ENCODE measurements at places on chromosomes 16 and 17.

DNA sequence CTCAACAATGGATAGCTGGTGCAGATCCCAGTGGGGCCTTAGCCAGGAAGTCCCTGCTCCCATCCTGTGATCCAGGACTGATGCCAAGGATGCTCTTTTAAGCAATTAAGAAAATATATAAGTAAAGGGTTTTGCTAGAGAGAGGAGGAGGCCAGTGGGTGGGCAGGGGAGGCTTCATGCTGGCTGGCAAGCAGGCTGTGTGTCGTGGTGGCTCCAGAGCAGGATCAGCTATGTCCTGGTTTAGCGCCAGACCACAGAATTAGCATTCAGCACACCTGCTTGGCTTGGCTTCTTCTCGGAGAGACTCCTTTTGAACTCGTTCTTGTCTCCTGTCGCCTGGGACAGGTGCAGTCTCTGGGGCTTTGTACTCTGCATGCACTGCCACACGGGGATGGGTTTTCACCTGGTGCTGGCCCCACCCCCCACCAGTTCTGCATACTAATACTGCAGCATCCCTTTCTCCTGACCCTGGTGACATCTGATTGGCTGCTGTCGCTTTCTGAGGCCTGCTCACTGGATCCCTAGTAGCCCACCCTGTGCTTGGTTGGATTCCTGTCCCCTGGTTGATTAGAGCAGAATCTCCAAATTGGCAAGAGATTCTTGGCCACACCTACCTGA is 66.1 kb downstream of the PLD6 start:
- DNase-seq = no peak

- DNase-seq = no peak
These were observed 69.4 kb upstream of the NFAT5 start for GRCh38 chr16:69496376-69496775.

- DNase-seq = no peak
These were observed 11.2 kb downstream of the SPNS3 start for GRCh38 chr17:4444782-4445473.

- no peak for DNase-seq
These were observed 2.3 kb downstream of the SLC43A2 start for GRCh38 chr17:1626333-1626732.

GRCh38 chr17:17874478-17874877 is 37.7 kb upstream of the SREBF1 start:
- DNase-seq = no peak

DNA sequence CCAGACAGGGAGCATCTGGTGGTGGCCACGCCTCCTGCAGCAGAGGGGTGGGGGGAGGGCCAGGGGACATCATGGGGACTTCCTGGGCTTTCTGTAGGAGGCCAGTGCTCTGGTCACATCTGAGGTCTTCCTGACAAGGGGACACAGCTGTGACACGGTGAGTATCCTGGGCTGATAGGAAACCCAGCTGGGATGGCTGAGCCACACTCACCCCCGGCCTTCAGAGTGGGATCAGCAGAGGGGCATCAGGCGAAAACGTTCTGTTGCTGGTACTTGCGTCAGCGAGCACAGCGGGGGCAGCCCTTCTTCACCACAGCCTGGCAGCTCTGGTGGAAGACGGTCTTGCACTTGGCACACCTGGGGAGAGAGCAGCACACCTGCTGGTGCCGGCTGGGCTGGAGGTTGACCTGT is 122.9 kb upstream of the SMURF2 start:
- no peak for DNase-seq

- no peak for DNase-seq
These were observed 18.2 kb downstream of the CES5A start for GRCh38 chr16:55856950-55857349.

DNA sequence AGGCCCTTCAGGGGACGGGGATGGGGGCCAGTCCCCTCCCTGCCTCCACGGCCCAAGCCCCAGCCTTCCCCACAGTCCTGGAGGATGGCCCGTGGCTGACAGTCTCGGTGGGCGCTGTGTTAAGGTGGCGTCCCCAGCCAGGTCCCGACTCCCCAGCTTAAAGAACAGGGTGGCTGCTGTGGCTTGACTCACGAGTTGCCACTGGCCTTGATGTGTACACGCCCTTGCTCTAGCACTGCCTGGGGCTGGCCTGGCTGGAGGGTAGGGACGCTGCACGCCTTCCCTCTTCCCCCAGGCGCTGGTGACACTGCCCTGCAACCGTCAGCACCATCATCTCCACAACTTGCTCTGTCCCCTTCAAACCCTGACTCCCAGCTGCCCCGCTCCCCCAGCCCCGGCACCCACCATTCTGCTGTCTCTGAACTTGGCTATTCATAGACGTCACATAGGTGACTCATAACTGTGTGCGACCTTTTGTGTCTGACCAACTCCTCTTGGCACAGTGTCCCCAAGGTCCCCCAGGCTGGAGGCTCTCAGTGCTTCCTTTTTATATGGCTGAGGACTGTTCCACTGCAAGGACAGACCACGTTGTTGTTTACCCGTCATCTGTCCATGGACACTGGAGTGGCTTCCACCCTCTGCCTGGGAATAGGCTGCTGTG is 6.3 kb downstream of the GNPTG start:
- DNase-seq = no peak

GRCh38 chr17:62119373-62119772 is 54.3 kb upstream of the MED13 start:
- no peak for DNase-seq

- no peak for DNase-seq
These were observed 311.9 kb downstream of the NPIPA8 start for GRCh38 chr16:18024611-18025010.

GRCh38 chr17:7740481-7741001 is 23.0 kb downstream of the DNAH2 start:
- DNase-seq = no peak

- DNase-seq = no peak
These were observed 3.6 kb downstream of the SPIRE2 start for GRCh38 chr16:89831810-89832328.

DNA sequence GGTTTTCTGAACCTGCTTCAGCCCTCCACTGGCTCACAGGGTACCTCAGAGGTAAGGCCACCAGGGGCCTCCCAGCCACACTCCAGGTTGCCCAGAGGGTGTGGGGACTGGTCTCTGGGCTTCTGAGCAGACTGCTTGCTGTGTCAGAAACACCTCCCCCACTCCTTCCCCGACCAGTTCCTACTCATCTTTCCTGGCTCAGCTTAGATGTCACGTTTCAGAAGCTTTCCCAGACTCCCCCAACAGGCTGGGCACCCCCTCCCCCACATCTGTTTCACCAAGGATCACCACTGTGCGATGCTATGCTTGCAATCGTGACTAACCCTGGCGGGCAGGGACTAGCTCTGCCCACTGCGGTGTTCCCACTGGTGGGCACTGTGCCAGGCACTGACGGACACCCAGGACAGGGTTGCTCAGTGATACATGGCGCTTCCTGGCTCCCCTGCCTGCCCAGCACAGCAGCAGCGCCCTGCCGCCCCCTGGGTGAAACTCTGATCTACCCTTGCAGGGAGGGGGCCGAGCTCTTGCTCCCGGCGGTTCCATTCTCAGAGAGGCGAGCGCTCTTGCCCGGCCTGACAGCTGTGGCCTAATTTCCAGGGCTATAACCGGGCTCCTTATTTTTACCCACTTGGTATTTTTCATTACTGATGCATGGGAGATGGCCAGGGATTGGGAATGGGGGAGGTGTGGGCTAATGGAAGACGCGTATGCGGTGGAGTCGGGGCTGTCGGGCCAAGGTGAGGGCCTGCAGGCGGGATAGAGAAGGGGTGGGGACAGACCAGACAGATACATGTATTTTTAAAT is 29.4 kb upstream of the MTSS2 start:
- no peak for DNase-seq

DNA sequence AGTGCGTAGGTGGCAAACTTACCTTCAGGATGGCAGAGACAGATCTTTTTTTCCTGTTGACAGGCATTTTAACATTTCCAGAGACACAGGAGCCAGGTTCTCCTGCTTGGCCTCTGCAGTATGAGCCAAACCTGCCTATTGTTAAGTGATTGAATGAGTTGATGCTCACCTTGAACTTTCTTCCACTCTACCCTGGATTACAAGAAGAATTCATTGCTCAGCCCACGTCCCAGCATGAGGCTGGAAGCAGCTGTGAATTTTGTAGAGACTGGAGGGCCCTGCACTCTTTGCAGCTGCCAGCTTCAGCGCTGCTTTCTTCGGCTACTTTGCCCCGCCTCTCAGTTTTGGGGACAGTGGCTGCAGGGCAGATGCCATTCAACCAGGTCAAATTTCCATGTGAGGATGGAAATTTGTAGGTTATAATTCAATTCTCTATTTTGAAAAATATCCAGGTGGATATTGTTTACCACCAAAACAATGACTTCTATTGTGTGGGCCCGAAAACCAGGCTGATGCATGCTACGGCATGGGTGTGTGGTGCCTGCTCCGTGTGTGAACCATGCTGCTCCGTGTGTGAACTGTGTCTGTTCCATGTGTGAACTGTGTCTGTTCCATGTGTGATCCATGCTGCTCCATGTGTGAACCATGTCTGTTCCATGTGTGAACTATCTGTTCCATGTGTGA is 75.2 kb upstream of the METTL9 start:
- no peak for DNase-seq

- peak; percentile 27 for DNase-seq
These were observed 2.3 kb upstream of the CCNF start for GRCh38 chr16:2426941-2427361.

DNA sequence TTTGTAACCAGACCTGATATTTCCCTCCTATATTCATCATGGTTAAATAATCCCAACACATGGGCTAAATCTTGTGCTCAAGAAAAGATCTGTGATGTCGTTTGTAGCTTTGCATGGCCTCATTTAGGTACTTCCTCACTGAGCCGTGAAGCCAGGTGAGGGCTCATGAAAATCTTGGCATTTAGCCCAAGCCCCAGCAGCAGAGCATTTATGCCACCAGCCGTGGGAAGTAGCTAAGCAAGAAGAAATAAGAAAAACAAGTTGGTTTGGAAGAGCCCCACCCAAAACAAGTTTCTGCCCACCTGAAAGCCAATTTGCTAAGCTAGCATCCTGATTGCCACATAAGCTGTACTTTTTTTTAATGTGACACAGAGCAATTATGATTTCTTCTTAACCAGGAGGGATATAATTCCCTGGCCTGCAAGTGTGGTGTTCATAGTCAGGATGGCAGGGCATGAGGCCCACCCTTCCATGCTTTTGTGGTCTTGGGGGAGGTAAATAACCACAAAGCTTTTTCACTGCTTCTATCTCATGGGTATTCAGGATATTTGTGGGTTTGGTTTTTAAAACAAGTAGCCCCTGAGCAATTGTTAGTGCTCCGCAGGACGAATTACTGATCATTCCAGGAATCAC is 10.5 kb downstream of the TMIGD1 start:
- DNase-seq = no peak

GRCh38 chr16:72896485-72897118 is 151.3 kb downstream of the ZFHX3 start:
- no peak for DNase-seq

DNA sequence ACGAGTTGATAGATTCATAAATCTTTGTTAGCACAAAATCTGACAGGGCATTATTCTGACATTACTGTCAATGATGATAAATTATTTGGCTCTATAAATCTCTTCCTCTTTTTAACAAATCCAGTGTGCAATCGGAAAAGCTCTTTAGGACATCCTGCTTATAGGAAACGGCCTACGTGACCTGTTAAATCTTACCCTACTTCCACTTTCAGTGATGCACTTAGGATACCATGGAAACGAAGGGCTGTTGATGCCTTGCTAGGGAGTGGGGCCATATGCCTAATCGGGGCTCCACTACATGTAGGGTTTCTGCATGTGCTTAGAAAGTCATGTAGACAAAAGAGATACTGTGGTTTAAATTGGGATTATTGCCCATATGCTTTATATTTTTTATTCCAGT is 27.2 kb downstream of the ZNF594 start:
- no peak for DNase-seq

DNA sequence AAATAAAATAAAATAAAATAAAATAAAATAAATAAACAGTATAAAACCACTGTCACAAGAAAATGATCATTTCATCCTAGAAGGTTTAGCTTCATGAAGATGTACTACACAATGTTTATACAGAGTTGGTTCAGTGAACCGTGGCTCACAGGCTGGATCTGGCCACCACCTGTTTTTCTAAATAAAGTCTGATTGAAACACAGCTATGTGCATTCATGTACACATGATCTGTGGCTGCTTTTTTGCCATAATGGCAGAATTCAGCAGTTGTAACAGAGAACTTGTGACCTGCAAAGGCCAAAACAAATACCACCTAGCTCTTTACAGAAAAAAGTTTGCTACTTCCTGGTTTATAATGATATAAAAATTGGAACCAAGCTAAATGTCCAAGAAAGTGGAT is 12.6 kb upstream of the RPRML start:
- no peak for DNase-seq

DNA sequence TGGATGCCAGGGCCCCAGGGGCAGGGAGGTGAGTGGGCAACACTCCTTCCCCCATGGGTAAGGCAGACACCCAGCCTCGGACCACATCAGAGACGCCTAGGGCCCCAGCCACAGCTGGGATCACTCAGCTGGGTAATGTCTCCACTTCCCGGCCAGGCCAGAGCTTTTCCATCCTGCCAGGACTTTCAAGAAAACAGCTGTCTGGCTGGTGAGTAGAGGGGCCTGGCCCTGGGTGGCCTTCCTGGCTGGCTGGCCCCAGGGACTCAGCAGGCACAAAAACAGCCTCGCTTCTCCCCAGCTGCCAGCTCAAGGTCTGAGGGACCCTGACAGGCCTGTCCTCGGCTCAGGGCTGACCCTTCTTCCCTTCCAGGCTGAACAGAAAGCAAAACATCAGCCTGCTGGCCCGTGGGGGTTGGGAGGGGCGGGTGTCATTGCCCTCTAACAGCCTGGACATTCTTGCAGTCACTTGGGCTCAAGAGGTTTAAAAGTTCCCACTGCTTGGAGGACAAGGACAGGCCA is 45.3 kb upstream of the JPH3 start:
- DNase-seq = no peak

- DNase-seq = no peak
These were observed 7.3 kb downstream of the TAT start for GRCh38 chr16:71569621-71570020.

DNA sequence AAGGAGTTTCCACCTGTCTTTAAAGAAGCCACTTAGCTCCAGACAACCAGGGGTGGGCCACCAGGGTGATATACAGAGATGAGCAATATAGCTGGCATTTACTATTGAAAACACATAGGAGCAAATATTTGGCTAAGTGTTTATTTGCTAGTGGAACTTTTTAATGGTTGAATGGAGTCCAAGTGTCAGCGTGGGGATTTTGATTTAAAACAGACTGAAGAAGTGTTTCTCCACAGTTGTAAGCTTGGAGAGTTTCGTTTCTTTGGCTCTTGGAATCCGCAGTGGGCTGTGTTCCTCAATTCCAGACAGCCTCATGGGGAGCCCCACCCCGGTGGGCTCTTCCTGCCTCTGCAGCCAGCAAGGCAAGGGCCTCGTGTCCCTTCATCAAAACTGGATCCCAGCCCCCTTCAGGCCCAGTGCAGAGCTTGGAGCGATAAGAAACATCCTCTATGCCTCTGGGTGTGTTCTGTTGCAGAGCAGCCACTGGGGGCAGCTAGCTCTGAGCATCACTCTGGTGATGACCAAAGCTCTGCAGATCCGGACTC is 36.1 kb downstream of the NOG start:
- no peak for DNase-seq

GRCh38 chr17:50114849-50115357 is 15.1 kb downstream of the SAMD14 start:
- no peak for DNase-seq
